Iris pigment epithelial cell (primary cell): ENCODE measurements at places on chromosomes 13 and 19.

- peak; percentile 4 for DNase-seq
These were observed 537.2 kb downstream of the LIG4 start for GRCh38 chr13:107678075-107678689.

DNA sequence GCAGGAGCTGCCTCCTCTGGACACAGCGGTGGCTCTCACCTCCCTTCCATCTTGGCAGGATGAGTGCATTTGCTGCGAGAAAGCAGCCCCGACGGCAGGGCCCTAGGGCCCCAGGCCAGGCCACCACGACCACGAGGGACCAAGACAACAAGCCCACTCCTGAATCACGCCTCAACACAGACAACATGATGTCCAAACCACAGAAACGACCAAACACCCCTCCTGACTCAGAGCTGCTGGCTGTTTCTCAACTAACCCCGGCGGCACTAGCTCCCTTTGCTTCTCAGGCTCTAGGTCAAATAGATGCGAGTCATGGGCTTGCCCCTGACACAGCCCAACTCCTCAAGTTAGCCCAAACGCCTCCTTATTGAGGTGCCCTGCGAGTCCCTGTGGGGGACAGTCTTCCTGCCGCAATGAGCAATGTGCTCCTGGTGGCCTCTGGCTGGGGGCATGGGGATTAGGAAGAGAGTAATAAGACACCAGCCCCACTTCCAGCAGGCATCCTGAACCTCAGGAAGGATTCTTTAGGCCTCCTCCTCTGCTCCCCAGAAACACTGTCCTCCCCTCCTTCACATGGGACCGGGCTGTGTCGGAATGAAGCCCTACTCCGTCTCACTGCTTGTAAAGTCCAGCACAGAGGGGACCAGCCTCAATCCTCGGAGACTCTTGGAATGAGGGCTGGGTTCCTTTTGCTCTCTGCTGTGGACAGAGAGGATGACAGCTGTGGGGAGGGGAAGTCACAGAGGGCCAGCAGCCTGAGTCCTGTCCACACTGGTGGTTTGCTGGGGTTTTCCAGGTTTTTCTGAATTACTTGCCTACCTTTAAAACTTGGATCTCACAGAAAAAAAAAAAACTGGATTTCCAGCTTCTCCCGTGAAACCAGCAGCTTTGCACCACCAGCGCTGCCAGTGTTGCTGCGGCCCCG lies 6.9 kb upstream of the ATF5 start:
- peak; percentile 89 for DNase-seq

DNA sequence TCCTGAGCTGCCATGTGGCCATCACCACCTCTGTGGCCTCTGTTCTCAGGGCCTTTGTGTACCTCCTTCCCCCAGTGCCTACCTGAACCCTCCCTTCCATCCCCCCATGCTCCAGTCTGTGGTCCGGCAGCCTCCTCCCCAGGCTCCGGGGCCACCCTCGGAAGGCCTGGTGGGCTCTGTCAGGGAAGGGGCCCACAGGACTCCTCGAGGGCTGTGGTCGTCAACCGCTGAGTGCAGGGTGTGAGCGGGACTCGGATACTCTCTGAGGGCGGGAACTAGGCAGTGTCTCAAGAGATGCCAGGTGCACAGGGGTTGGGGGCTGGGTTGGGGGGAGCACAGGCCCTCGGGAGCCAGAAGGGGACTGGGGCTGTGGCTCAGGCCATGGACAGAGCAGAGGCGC lies 3.9 kb downstream of the MAP2K7 start:
- DNase-seq = no peak

DNA sequence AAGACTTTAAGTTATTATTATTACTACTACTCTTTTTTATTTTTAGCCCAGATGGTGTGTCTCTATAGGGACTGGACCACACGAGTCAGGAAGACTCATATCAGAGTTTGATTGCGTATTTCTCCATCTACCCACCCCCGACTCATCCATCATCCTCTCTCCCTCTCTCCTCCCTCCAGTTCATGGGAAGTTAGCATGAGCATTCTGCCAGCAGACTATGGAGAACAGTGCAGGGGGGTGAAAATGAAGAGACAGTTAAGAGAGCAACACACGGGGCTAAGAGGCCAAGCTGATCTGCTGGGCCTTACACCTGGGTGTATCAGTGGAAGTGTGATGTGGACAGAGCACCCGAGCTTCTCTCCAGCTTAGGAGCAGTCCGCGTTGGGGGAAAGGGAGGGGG lies 95.0 kb downstream of the UQCRFS1 start:
- DNase-seq = no peak

DNA sequence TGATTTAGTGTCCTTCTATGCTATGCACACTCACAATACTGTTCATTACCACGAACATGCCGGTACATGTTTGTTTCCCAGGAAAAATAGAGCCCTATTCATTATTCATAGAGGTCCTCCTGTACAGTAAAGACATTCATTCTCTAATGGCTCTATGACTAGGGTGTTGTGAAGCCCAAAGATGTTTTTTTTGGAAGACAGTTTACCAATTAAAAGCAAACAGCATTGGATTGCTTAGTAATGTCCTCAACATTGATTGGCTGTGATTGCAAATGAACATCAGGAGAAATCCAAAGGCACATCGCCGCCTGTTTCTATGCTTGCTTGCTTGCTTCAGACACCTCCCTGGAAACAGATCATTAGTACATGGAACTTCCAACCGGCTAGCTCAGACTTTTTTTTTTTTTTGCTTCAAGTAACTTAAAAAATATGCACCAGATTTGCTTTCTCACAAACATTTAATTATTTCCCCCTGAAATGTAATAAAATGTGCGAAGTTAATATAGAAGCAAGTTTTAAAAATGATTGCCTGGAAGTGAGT lies 8.8 kb upstream of the GPC6 start:
- DNase-seq = no peak

GRCh38 chr13:70324519-70324918 lies 216.3 kb upstream of the KLHL1 start:
- no peak for DNase-seq
